ENCODE measurements at places on chromosomes 6 and 20. TPM values are rescaled to one million over a fixed set of nuclear protein-coding genes. Genes with fewer than 3 reads are reported as not detected.

DNA sequence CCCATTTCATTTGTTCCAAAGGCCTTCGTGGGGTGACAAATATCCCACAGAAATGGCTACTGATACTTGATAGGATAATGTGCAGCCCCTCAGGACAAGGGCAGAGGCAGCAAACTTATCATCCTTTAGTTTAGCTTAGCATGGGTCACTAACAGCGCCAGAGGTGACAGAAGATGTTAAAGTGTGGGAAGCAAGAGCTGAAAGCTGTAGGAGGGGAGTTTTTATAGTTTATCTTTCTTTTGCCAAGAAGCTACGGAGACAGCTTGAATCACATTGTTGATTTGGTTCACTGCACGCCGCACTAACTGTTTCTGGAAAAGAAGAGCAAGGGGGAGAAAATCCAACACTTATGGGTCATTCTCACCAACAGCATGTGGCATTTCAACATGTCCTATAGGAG lies 773.9 kb upstream of the MMS22L start:
- DNase-seq, result no peak

DNA sequence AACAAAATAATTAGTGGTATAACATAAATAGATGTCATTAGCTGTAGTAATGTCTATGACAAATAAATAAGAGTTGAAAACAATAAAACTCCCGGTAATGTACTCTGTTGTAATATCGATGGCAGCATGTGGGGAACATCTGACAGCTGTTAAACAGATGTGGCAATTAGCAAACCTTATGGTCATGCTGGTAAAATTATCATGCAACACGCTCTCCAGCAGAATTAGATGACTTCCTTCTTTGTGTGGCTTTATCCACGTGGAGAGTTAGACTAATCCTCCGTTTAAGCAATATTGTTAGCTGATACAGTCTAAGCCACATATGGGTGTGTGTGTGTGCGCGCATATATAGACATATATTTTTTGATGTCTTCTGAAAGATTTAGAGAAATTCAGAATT lies 77.7 kb upstream of the ZFP64 start:
- DNase-seq, result no peak

GRCh38 chr6:55069132-55069781 lies 105.1 kb upstream of the HCRTR2 start:
- DNase-seq, result peak; percentile 52

Gene UBE2C
- total RNA-seq, result 189 TPM

DNA sequence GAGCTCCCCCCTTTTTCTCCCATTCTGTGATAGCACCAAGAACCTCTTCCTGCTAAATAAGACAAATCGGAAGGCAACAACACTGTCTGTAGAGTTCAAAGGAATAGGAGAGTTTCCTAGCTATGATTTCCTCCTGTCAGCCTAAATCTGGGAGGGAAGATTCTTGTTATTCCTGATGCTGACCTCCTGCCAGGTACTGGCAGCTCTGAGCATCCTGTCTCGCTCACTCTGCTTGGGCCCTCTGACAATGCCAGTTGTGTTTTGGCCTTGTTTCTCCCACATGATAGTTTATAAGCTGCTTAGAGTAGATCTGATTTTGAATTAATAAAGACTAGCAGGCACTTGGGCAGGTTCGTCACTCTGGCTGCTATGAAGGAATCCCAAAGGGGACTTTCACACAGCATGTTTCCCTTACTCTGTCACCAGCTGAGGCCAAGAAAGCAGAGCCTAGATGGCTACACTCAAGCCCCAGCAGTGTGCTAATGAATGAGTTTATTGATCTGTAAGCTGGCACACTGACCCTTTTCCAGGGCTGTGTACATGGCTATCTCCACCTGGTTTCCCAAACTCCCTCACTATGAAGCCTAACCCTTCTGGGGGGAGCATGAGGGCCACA lies 52.3 kb downstream of the UQCC1 start:
- no peak for DNase-seq

Gene IP6K3
- total RNA-seq, result not detected

Gene MEI4
- 0.09 TPM for total RNA-seq

Gene TMEM200A
- not detected for total RNA-seq

DNA sequence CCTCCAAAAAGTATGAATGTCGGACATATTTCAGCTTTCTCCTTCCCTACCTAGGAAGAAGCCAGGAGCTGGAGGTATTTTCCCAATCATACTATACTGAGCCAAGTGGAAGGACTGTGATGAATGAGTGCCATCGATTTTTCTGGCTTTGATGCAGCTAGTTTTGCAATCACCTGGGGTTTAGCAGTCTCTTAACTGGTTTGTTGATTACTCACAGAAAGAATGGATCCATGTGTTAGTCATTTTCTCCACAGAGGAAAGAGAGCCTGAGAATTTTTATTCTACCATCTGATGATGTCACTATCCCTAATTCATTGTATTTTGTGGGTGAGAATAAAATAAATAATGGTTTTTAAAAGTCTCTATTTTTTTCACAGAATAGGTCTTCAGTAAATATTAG lies 282.9 kb upstream of the RNF217 start:
- peak; percentile 39 for DNase-seq

GRCh38 chr6:155693573-155694418 lies 238.2 kb upstream of the NOX3 start:
- peak; percentile 52 for DNase-seq

DNA sequence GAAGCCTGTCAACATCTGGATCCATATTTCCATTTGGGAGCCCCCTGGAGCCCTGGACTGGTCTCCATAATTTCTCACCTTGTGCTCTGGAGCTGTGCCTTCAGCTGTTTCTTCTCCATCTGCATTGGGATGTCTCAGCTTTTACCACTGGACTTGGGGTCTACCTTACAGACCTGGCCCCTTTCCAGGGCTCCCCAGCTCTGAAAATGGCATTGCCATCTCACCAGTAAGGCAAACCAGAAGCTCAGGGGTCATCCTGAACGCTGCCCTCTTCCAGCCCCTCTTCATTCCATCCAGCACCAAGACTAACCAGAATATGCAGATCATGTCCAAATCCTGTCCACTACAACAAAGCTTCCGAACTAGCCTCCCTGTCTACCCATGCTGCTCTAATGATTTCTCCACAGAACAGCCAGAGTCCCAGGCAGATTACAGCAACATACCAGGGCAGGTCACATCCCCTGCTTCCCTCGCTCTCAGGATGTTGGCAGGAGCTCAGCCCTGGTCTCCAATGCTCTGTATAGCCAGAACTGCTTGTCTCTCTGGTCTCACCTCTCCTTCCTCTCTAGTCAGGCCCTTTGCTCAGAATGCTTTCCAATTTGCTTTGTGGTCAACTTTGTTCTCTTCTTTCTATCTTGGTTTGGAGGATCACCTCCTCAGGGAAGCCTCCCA lies 17.7 kb upstream of the NNAT start:
- DNase-seq, result no peak

Gene PTPRT
- total RNA-seq, result not detected

DNA sequence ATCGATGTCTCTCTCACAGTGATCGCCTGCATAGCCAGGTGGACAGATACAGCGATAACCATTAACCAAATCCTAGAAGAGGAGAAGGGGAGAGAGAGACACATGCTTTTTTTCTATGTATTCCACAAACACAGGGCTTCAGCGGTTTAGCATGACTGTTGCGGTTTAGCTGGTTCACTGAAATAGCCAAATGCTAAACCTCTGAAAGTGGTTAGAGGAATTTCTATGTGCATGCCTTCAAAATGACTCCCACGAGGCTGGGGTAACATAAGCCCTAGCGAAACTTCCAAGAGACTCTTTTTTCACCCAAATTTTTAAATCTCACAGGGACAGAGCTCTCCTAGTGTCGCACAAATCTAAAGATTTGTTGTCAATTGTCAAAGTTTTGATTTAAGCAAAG lies 25.1 kb downstream of the JAG1 start:
- no peak for DNase-seq

- DNase-seq, result no peak
These were observed 17.6 kb upstream of the SERPINB9 start for GRCh38 chr6:2920671-2921112.

Gene FABP7
- not detected for total RNA-seq

- DNase-seq, result no peak
These were observed 8.4 kb downstream of the VSX1 start for GRCh38 chr20:25073544-25073943.

GRCh38 chr20:58127701-58128111 lies 100.7 kb downstream of the ANKRD60 start:
- peak; percentile 95 for DNase-seq

DNA sequence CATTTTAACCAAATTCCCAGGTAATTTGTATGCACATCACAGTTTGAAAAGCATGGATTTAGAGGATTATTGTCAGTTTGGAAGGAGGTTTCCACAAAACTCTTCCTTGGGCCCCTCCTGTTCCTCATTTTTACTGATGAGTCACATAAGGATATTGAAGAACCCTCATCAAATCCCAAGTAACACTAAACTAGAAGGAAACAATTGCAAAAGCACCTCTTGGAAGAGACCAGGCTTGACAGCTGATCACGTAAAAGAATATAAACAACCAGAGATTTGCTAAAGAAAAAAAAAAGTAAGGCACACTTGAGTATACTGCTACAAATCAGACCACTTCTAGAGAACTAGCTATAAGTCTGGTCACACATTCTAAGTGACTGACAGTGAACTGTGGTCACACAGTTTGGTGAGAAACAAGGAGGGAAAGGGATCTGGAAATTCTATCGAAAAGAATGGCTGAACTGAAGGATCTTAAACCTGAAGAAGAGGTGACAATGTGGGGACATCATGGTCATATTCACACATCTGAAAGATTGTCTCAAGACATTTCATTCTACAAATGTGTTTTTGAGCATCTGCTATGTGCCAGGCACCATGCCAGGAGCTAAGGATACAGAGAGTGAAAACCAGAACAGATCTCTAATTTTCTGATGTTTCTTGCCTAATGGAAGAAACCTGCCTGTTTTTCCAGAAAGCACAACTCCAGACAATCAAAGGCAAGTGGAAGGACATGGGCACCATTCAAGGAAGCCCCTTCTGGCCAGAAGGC lies 24.1 kb downstream of the ZHX3 start:
- no peak for DNase-seq

Gene SPATS1
- total RNA-seq, result not detected

DNA sequence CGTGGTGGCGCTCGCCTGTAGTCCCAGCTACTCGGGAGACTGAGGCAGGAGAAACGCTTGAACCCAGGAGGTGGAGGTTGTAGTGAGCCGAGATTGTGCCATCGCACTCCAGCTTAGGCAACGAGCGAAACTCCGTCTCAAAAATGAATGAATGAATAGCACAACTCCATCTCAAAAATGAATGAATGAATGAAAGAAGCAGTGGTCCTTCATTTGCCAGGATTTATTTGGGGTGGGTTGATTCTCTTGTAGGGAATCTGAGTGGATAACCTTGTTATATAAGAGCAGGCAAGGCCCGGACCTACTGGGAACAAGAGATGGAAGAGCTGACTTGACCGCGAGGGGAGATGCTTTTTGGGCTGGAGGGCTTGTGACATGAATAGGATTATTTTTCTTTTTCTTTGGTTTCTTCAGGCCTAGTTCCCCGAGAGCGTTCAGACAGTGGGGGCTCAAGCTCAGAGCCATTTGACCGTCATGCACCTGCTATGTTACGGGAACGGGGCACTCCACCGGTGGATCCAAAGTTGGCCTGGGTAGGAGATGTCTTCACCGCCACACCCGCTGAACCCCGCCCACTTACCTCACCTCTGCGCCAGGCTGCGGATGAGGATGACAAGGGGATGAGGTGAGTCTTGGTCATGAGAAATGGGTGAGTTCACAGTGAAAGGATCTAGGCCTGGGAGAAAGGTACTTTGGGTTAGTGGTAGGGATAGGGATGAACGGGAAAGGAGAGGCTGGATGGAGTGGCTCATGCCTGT lies 9.8 kb downstream of the PRRC2A start:
- DNase-seq, result no peak
